ENCODE measurements at places on chromosomes 6 and 20.

DNA sequence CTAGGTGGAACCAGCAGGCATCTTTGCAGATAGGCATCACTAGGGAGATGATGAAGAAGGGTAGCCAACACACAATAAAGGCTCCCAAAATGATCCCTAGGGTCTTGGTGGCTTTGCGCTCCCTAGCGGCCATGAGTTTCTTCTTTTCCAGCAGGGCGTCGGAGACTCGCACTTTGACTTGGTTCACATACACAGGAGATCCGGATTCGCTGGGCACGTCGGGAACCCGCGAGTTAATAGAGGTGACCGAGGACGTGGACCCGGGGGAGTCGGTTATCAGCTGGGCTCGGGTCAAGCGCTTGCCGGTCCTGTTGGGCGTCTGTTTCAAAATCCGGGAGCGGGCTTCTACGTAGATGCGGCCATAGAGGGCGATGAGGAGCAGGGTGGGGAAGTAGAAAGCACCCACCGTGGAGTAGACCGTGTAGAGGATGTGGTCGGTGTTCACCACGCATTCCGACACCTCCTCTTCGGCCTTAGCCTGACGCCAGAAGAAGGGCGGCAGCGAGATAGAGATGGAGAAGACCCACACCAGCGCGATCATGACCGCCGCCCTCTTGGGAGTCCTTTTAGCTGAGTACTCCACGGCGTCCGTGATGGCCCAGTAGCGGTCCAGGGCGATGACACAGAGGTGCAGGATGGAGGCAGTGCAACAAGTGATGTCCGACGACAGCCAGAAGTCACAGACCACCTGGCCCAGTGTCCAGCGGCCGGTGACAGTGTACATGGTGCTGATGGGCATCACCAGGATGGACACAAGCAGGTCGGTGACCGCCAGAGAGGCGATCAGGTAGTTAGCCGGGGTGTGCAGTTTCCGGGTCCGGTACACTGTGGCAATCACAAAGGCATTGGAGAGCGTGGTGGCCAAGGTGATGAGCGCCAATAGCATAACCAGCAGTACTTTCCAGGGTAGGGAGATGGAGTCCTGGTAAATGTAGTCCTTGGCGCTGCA, 658 bp downstream of the HTR1B start:
- no peak for DNase-seq

DNA sequence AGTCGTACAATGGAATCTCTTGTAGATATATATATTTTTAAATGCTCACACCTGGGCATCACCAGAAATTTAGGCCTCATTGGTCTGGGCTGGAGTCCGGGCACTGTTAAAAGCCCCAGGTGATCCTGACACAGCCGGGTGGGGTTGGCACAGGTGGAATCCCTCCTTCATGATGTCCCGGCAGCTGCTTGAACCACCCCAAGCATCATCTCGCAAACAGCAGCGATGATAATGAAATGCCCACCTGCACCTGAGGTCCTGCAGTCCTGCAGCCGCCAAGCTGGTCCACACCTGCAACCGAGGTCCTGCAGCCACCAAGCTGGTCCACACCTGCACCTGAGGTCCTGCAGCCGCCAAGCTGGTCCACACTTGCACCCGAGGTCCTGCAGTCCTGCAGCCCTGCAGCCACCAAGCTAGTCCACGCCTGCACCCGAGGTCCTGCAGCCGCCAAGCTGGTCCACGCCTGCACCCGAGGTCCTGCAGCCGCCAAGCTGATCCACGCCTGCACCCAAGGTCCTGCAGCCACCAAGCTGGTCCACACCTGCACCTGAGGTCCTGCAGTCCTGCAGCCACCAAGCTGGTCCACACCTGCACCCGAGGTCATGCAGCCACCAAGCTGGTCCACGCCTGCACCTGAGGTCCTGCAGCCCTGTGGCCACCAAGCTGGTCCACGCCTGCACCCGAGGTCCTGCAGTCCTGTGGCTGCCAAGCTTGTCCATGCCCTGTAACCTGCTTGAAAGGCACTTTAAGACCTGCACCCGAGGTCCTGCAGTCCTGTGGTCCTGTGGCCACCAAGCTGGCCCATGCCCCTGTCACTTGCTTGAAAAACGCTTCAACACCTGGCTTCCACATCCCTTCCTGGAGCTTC, 261.2 kb downstream of the DLL1 start:
- DNase-seq, result no peak

DNA sequence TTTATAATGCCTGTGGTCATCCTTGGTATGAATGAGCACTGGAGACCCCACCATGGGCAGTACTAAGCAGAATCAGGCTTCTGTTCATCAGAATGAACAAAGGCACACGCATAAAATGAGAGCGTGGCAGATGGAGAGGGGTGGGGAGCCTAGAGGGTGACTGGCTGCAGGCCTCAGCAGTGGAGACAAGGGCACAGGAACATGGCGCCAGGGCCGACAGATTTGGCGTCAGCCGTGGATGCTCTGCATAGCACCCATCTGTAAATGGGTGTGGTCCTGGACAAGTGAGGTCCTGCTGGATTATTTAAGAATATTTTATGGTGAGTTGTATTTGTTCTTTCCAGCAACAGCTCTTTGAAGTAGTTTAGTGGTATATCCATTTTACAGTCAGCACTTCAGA, 33.1 kb downstream of the E2F3 start:
- no peak for DNase-seq

GRCh38 chr6:130778946-130779657, 48.1 kb upstream of the SMLR1 start:
- DNase-seq, result no peak

DNA sequence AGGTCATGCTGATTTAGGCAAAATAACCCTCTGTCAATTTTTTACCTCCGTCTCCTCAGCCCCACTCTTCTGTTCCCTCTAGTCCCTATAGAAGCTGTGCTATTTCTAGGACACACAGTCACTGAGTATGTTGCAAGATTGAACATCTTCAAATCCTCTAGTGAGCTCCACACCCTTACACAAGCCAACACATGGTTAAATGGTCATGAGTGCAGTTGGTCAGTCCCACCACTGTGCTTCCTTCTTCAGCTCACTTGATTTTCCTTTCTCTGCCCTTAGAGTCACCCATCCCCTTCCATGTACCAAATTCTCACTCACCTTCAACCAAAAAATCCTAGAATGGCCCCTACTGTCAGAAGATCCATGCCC, 48.2 kb upstream of the F13A1 start:
- no peak for DNase-seq

Data from activated CD4-positive, alpha-beta T cell treated with anti-CD3 and anti-CD28 coated beads for 24 hours (primary cell).